ENCODE measurements at places on chromosomes 12 and 14.

DNA sequence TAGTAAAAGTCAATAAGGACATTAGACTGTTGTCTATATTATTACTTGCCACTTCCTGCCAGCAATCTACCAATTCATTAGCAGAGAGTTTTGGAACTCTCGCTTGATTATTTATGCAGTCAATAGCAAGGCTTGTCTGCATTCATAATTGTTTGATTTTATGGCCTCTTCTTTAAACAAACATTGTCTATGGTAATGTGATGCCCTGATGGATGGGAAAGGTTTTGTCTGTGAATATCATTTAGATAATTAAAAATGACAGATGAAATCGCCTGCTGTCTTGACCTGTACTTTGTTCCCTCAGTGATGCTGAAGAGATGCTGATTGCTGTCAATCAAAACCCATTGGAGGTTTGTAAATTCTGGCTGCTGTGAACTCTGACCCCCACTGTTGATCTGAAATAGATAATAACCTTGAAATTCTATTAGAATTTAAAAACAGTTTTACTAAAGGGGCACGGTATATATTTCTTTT is 455.3 kb downstream of the NPAS3 start:
- no peak for DNase-seq

DNA sequence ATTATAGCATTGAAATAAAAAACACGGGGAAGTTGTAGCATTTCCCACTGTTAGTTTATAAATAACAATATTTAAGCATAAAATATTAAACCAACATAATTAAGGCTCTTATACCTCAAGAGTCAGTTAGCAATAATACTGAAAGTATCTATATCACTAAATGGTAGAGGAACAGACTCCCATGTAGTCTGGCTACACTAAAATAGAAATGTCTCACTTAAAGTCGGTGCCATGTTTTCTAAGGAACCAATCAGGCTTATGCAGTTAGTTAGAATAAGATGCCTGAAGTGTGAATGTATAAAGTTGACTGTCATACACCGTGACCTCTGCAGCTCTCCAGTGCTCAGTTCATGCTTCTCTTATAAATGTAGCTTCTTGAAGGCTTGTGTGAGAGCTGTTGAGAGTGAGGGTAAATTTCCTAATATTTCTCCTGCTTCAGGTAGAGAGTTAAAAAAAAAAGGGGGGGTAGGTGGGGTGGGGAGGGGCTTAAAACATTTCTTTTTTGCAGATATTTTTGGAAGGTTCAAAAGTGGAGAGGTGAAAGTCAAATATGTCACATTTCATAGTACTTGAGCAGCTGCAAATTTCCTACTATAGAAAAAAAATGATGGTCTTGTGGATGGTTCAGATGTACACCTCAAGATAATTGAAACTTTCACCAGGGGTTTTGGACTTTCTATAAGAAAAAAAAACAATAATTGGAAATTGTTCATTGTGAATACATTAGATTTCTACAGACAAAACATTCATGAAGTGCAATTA is 64.5 kb downstream of the PTCSC3 start:
- DNase-seq, result no peak

GRCh38 chr12:111753144-111753881 is 13.4 kb upstream of the ALDH2 start:
- no peak for DNase-seq

DNA sequence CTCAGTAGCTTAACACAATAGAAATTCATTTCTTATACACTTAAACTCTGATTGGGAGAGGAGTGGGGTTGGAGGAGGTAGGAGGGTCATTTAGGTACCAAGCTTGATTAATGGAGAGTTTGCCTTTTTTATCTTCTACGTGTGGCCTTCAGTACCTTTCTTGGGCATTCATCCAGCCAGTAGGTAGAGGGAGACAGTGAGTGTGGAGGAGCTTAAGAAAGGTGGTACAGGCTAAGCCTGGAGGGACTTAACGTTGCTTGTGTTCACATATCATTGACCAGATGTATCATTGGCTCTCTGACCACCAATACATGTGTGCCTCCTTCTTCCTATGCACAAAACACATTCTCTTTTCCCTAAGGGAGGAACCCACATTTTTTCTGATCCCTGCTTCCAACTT is 232.9 kb upstream of the CRY1 start:
- no peak for DNase-seq

DNA sequence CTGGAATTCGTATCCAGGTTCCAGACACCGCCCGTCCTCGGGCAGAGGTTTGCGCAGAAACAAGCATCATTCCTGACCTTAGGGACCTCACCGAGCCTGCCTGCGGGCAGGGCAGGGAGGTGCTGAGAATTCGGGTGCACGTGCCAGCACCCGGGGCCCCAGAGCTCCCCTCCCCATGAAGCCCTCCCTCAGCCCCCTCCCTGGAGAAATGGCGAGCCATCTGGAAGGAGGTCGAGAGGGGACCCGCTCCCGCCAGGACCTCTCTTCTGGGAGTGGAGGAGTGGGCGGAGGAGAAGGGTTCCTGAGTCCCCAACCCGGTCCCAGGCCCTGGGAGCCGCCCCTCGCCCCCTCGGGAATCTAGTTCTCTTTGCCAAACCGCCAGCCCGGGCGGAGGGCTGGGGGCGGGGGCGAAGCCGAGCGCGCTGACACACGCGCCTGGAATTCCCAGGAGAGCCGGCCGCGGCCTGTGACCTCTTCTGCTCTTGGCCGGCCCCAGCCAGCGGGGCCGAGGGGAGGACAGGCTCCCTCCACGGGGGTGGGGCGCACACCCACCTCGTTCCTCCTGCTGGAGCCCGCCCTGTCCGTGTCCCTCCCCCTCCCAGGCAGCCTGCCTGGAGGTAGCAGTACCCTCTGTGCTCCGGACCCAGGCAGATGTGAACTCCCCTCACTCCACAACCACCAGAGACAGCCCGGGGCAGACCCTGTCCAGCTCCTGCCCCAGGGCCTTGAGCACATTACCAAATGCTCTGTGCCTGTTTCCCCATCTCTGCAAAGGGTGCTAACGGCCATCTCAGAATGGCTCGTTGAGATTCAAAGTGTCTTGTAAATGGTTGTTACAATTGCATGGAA is 23.0 kb upstream of the GPR132 start:
- DNase-seq, result no peak

- DNase-seq, result no peak
Observed at GRCh38 chr14:79920180-79920692, 291.1 kb downstream of the DIO2 start.

GRCh38 chr12:131829356-131829747 is 1.2 kb downstream of the MMP17 start:
- DNase-seq, result no peak

- DNase-seq, result no peak
Observed at GRCh38 chr14:101596742-101597141, 35.4 kb downstream of the DIO3 start.

- DNase-seq, result no peak
Observed at GRCh38 chr12:38934078-38934584, 28.7 kb upstream of the CPNE8 start.

DNA sequence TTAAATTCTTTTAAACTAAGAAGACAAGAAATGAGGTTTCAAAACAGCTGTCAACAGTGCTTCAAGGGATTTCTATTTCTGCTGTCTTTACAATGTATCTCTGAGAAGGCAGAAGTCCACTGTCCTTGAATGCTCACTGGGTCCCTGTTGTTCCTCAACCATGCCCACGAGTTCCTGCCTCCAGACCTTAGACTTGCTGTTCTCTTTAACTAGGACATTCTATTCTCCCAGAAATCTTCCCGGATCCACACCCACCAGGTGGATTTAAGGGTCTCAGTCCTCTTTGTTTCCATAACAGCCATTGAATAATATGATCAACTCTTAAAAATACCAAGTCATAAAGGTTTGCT is 6.7 kb upstream of the SLC41A2 start:
- no peak for DNase-seq

- DNase-seq, result no peak
Observed at GRCh38 chr12:105348561-105348960, 18.1 kb downstream of the C12orf75 start.

DNA sequence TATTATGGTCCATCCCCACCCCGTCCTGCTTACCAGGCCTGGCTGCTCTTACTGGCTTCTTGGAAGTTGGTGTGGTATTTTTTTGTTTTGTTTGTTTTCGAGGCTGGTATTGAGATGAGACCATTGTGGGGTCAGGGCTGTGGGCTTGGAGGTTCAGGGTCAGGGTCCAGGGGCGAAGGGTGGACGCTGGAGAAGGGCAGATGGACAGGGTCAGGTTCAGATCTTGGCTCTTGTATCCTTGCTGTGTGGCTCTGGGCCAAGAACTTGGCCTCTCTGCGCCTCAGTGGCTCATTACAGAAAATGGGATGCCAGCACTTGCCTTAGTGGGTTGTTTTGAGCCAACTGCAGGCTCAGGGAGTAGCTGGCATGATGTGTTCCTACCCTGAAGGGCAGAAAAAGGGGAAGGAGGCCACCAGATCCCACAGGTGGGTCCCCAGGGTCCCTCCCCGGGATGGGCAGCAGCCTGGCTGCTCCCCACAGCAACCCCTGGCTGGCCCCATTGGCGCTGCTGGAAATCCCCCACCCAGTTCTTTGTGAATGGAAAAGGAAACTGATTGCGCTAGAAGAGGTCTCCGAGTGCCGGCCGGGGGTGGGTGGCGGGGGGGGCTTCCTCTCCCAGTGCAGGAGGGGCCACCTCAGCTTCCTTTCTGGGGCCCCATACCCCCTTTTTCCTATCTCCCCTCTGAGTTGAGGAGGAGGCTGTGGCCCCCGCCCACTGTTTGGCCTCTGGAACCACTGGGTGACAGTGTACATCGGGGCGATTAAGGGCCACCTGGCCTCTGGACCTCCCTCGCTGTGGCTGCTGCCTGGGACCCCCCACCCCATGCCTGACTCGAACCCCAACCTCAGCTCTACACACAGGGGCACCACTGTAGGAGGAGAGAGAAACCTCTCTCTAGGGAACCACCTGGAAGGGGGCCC is 25.0 kb downstream of the SH2B3 start:
- DNase-seq, result no peak

- DNase-seq, result no peak
Observed at GRCh38 chr12:16634786-16635185, 28.8 kb upstream of the LMO3 start.

GRCh38 chr12:124333724-124334123 is 38.8 kb downstream of the RFLNA start:
- no peak for DNase-seq

DNA sequence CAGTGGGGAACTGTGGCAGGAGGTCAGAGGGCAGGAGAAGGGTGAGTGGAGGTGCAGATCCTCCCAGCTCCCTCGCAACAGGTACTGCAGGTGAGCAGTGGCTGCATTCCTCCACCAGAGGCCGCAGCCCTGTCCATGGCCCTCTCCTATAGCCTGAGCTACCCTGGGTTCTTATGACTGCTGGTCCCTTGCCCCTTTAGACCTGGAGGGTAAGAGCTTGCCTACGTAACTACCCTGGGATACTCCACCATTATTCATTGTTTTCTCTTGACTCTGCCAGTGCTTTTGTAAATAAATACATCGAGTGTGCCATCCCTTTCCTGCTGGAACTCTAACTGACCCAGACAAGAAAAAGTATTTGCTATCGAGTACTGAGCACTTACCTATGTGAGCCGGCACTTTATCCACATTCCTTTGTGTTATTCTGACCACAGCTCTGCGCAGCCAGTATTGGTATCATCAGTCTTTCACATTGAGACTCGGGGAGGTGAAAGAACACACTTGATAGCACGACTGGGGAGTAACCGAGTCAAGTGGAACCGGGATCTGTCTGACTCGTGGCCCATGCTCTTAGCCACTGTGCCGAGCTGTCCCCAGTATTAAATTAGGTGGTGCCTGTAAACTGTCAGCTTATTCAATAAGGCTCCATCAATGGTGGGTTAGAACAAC is 38.5 kb downstream of the LTBP2 start:
- no peak for DNase-seq

GRCh38 chr12:88585077-88585476 is 4.8 kb upstream of the KITLG start:
- no peak for DNase-seq

- peak; percentile 70 for DNase-seq
Observed at GRCh38 chr12:26122681-26123481, 2.0 kb downstream of the BHLHE41 start.

- DNase-seq, result peak; percentile 34
Observed at GRCh38 chr12:12891080-12891880, at the start of gene GPRC5A. GPRC5A (plus strand) TSS chr12:12891562; CDS start chr12:12908250, 16,688 bp downstream.

DNA sequence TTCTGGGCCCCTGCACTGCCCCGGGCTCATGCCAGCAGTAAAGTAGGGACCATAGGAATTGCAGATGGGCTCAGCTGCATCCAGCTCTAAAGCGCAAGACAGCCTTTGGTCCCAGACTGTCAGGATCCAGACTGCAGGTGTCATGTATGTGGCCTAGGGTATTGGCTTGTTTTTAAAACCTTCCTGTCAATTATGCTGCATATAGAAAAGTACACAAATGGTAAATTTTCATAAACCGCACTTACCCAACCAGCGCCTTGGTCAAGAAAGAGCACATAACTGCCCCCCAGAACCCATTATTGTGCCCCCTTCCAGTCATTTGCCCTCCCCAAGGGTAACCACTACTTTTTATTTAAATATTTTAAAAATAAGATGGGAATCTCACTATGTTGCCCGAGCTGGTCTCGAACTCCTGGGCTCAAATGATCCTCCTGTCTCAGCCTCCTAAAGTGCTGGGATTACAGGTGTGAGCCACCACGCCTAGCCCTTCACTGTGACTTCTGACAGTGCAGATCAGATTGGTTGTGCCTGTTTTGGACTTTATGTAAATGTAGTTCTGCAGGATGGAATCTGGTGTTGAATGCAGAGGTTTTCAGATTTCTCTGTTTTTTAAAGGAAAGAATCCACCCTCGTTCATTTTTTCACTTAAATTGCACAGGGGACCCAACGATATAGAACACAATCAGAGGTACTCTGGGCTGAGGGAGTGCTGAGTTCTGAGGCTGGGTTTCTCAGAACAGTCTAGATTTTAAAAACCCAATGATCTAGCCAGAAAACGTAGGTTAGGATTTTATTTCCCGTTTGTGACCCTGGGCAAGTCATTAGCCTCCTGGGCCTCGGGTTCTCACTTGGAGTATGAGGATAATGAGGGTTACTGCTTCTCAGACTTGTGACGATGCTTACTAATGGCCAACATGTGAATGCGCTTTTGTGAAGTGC is 6.7 kb downstream of the NR4A1 start:
- DNase-seq, result no peak

DNA sequence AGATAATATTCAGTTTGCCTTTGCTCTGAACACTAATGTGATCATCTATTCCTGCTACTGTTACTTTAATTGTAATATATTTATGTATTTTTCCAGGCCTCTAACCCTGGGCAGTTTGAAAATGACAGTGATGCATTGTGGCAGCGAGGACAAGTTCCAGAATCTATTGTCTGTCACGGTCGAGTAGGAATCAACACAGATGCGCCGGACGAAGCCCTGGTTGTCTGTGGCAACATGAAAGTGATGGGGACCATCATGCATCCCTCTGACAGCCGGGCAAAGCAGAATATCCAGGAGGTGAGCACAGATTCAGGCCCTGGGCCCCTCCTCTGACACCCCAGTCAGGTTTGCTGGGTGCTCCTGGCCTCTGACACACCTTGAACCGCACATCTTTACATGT is 78.5 kb downstream of the MYRFL start:
- DNase-seq, result no peak

DNA sequence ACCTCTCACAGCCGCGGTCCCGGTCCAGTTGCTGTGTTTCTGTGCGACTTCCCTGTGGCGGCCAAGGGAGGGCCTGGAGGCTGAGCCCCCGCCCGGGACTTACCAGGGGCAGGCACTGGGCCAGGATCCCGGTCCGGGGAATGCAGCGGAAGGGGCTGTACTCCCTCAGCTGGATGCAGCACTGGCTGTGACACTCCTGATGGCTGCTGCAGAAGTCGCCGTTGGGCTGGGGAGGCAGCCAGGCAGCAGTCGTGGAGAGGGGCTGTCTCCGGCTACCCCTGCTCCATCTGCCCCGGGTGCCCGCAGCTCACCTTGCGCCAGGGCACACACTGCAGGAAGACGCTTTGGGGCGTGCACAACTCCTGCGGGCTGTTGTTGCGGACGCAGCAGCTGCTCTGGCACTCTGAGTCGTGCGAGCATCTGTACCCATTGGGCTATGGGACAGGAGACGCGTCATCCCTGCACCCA is 6.2 kb downstream of the LRCOL1 start:
- DNase-seq, result no peak
